ENCODE measurements at places on chromosomes 5 and 9.
A peak's percentile ranks its signal among the peaks of the same experiment; 100 is the strongest.

DNA sequence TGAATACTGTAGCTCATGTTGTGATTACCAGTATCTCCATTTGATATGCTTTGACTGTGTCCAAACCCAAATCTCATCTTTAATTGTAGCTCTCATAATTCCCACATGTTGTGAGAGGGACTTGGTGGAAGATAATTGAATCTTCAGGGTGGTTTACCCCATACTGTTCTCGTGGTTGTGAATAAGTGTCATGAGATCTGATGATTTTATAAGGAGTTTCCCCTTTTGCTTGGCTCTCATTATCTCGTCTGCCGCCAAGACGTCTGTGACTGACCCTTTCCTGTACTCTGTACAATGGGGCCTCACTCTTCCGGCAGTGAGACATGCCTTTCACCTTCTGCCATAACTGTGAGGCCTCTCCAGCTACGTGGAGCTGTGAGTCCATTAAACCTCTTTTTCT, 59.3 kb downstream of the TRIO start:
- DNase-seq: no peak

DNA sequence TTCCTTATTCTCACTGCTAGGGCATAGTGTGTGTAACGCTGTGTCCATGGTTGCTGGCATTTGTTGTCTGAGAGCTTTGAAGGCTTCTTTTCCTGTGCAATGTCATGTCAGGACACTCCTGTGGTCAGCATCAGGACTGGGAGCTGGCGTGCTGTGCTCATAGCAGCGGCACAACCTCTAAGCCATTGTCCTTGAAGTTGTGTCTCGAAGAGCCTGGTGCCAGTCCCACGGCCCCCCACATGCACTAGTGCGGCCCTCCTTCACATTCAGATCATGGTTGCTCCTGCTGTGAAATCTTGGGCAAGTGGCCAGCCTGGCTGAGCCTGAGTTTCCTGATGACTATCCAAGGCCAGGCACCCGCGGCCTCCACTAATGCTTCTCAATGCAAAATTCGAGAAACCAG, 32.4 kb downstream of the PDZD2 start:
- DNase-seq: no peak

DNA sequence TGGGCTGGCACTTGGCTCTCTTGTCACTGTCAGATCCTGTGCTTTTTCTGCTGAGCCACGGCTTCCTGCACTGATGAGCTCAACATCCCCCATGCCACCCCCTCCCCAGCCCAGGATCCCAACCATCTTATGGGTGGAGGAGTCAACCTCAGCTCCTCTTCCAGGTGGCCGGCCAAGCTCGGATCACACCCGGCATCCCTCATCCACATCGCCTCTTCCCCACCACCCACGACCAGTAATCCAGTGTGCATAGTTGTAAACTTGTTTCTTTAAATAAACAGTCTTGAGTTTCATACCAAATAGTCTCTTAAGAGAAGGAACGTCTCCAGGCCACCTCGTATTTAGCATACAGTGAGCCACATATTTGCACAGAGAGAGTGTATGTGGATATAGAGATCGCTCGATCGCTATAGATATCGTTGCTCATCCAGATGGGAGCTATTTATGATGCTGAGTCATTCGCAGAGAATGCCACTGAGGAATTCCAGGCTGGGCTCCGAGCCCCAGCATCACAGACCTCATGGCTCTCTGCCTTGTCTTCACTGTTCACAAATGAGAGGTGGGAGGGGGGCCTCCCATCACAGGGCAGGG, 61.8 kb upstream of the CPLX2 start:
- peak; percentile 67 for DNase-seq

DNA sequence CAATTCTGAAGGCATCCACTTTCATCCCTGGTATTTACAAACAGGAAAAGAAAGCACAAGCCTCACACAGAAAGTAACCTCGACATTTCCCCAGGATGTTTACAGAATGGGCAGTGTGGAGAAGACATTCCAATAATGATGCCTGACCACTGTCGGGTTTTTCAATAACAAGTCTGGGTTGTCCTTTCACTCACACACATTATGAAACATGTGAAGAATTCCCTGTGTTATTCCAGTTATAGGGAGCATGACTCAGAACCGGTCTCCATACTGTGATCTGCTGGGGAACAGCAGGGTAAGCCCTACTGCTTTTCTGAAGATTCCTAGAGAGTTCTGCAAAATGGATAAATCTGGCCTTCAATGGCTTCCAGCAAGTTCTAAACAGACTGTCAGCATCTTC, 155.3 kb downstream of the ADAMTS12 start:
- peak; percentile 62 for DNase-seq

- DNase-seq: no peak
These were observed 452.3 kb upstream of the PTGER4 start for GRCh38 chr5:40227366-40227765.

DNA sequence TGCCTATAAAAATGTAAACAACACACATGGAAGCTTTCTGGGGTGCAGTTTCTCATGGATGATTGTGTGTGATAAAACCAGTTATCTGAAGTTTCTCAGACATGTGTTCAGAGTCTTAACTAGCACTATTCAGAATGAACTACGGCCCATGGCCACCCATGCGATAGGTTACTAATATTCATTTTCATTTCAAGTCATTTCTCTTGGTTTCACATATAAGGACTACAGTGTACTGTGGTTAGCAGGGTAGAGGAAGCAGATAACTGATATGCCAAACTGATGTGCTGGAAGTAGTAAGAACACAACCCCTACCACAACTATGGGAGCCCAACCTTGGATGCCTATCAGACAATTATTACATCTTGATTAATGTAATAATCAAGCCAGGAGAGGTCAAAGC, 372.1 kb downstream of the DTWD2 start:
- DNase-seq: no peak

DNA sequence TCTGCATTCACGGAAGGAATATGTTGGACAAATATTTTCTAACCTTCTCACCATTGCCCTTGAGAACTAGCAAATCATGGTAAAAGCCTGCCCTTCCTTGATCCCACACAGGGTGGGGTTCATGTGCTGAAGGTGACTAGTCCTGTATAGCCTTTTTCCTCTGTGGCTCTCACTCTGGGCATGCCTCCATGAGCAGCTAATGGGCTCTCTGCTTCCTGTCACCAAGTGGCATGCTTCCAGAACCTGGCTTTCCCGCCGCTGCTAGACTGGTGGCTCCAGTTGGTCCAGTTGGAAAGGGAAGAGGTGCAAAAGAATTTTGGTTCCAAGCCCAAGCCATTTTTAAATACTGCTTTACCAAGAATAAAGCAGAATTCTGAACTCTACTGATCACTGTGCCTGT, 35.5 kb downstream of the FBXO10 start:
- no peak for DNase-seq

GRCh38 chr9:131530546-131530919, 530 bp downstream of the UCK1 start:
- DNase-seq: no peak

DNA sequence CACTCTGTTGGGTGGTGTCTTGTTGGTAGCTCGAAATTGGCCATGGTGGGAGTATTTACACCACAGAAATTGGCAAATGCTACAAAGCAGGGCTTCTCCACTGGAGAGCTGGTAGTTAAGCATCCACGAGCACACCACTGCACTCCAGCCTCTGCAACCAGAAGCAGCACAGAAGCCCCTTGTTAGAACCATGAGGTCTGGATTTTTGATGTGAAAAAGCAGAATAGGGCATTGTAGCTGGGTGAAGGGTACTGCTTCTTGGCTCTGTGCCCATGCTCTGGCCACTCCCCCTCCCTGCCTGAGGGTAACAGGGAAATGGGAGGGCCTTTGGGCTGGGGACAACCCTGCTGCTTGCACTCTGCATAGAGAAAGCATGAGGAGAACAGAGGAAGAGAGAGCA, 81.2 kb upstream of the UBTD2 start:
- DNase-seq: no peak

DNA sequence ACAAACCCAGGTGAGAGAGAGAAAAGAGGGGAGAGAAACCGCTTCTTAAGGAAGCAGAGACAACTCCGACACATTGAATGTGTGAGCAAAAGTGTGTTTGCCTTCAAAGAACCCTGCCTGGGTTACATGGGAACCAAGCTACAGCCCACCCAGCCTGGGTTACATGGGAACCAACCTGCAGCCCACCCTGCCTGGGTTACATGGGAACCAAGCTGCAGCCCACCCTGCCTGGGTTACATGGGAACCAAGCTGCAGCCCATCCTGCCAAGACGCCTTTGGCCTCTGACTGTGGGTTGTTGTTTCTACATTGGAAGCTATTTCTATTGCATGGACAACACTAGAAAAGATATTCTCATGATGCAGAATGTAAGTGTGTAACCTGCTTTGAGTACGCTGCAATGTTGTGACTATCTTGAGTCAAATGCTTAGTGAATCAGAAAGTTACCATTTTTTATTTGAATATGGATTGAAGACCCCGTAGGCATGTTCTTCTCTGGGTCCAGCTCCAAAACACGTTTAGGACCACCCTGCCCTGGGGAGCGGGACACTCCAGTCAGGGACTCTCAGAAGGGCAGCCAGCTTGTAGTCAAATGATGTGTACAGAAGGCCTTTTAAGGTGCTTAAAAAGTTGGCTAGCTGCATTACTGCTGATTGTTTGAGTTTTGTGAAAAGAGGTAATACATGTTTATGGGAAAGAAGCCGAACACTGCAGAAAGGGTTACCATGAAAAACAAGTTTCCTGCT, 39.1 kb upstream of the UNC5A start:
- DNase-seq: no peak

DNA sequence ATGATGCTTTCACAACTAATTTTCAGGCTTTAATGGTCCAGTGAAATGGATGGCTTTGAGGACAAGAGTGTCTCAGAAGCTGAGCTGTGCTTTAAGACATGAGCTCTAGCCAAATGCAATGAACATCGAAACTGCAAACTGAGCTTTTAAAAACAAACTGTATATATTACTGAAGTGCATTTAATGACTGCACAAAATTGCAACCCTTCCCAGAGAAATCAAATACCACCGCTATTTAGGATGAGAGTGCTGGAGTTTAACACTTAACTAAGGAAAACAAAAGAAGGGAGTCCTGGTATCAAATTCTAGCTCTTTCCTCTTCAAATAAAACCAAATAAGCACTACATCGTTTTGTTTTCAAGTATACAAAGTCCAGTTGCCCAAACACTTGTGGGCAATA, 163.9 kb downstream of the SLF1 start:
- DNase-seq: no peak

- no peak for DNase-seq
These were observed 441.5 kb upstream of the CDH9 start for GRCh38 chr5:27479859-27480258.

- peak; percentile 64 for DNase-seq
These were observed 232.8 kb upstream of the PTGER4 start for GRCh38 chr5:40446910-40447309.

GRCh38 chr5:138657360-138657759, 82.2 kb upstream of the HSPA9 start:
- no peak for DNase-seq

DNA sequence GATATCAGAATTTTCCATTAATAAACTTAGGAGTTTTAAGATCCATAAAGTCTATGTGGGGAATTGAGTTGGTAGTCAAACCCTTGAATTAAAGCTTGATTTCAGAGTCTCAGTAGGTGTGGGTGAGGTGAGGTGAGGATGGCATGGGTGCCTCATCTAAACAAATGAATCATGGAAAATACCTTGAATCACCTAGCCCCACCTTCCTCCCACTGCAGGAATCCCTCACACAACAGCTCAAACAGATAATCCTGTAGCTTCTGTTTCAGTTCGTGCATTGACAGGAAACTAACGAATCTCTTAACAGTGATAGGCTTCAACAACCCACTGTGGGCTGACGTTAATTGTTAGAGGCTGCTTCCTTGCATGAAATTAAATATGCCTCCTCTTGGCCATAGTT, 185.0 kb downstream of the SREK1 start:
- DNase-seq: no peak

DNA sequence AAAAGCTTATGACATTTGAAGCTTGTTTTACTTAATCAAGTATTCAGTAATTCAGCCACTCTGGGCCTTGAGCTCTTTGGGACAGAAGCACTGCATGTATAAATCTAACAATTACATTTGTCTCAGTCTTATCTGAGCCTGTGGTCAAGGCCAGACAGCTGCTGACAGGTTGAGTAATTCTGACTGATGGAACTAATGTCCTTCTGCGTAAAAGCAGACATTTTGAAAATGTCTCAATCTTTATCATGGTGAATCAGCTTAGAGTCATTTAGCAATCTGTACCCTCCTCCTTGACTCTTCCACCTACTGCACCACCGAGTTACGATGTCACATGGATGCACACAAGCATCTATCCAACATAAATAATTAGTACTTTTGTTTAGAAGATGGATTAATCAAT, 400.0 kb downstream of the ARRDC3 start:
- DNase-seq: no peak

DNA sequence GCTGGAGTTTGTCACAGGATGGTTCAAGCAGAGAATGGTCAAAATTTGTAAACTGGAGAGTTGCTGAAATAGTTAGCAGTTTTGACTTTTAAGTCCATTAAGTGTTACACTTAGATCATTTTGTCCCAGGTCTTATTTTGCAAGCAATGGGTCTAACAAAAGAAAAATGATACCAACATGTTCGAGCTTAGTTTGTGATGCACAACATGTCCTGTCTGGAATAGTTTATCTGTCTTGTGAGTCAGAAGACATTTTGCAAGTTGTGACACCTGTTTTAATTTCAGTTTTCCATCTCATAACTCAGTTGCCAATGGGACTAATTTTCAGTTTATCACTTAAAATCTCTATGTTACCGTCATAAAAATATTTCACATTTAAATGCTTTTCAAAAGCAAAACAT, 929.8 kb downstream of the CDH18 start:
- DNase-seq: no peak

GRCh38 chr5:175235251-175235960, 208.6 kb downstream of the DRD1 start:
- no peak for DNase-seq

GRCh38 chr5:18745988-18746615, 1111.8 kb downstream of the TAF11L14 start:
- no peak for DNase-seq

- no peak for DNase-seq
These were observed 36.7 kb downstream of the CDK7 start for GRCh38 chr5:69271376-69271775.

GRCh38 chr9:75451045-75451444, 362.7 kb downstream of the OSTF1 start:
- no peak for DNase-seq

- DNase-seq: no peak
These were observed 53.9 kb downstream of the BARX1 start for GRCh38 chr9:93900971-93901861.

- no peak for DNase-seq
These were observed 3.9 kb downstream of the PLK2 start for GRCh38 chr5:58456026-58456425.

DNA sequence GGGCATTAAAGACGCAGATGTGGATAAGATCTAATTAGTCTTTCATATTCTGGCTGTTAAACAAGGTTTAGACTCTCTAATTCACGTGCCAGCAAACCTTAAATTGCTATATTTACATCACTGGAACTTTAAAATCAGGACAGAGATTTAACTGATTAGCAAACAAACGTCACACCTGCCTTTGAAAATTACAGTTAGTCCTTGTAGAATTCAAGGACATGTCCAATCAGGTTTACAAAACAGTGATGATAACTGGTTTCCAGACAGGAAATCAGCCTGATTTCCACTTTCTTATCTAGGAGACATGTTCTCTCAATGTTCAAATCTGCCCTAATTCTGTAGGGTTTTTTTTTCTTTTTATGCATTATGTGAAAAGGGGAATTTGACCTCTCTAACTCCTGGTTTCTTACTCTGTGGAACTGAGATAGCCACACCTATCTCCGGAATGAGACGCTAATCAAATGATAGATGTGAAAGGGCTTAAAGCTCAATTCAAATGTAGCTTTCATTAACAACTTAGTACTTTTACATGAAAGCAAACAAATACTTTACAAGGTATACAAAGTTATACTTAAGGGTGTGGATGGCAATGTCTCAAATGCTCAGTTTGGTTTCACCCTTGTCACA, 26.5 kb downstream of the SPINK5 start:
- DNase-seq: no peak

Measured in amniotic stem cell (primary cell).